ENCODE measurements at places on chromosomes 11 and 22.

DNA sequence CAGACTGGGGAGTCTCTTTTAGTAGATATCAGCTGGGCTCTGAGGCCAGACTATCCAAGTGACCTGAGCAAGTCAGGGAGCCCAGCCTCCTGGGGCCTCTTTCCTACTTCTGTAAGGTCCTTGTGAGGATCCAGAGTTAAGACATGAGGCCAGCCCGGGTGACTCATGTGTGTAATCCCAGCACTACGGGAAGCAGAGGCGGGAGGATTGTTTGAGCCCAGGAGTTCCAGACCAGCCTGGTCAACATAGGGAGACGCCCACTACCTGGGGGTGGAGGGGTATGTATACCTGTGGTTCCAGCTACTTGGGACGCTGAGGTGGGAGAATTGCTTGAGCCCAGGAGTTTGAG lies 36.9 kb upstream of the POLA2 start:
- DNase-seq, result no peak

DNA sequence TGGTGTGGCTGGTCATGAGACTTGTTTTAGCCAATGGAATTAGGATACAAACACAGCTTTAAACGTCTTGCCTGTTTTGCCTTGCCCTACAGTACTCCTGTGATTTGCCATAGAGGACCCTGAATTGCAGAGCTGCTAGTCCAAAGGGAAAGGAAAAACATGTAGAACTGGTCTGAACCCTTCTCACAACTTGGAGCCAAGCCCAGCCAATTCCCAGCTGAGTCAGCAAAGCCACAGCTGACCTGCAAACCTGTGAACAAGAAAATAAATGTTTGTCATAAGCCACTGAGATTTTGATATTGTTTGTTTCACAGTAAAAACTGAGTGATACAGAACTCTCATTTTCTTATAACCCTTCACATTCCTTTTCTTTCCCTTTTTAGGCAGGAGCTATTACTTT lies 360.5 kb upstream of the API5 start:
- no peak for DNase-seq

DNA sequence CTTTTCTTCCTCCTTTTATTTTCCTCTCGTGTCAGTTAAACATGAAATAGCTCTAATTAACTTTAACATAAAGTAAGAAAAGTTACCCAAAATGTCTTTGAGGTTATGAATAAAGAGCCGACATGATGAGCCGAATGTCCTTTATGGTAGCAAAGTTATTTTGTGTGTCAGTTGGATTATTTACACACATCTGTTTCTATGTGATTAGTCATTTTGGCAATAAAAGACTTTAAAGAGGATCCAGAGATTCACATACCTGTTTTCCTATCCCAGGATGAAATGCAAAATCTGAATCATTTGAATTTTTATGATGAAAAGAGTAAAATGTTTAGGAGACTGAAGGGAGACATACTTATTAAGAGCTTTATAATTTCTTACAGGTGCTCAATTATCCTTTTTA lies 34.0 kb upstream of the TECTA start:
- DNase-seq, result no peak

GRCh38 chr11:115751243-115752015 lies 247.2 kb upstream of the CADM1 start:
- DNase-seq, result no peak

DNA sequence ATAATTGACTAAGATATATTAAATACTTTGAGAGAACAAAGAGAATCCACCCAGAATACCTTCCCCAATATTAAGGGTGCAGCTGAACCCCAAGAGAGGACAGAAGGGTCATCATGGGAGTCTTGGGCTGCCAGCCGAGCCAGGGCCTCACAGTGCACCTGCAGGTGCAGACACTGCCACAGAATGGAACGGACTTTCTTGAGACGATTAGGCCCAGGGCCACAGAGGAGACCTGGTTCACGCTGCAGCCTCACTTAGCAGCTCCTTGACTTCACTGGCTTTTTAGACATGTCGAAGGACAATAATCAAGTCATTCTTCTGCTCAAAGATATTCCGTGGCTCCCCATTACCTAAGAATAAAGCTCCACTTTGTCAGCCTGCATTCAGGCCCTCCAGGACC lies 100.6 kb downstream of the PHF21B start:
- DNase-seq, result no peak

Measured in GM13977 (cell line).